Prostate gland (tissue), 2 donors: ENCODE measurements at places on chromosomes 3 and 15.

GRCh38 chr15:62291262-62291661 lies 126.2 kb upstream of the C2CD4B start:
- DNase-seq, result no peak

- DNase-seq, result no peak
Measured at GRCh38 chr3:49460188-49460890, 9.7 kb upstream of the DAG1 start.

DNA sequence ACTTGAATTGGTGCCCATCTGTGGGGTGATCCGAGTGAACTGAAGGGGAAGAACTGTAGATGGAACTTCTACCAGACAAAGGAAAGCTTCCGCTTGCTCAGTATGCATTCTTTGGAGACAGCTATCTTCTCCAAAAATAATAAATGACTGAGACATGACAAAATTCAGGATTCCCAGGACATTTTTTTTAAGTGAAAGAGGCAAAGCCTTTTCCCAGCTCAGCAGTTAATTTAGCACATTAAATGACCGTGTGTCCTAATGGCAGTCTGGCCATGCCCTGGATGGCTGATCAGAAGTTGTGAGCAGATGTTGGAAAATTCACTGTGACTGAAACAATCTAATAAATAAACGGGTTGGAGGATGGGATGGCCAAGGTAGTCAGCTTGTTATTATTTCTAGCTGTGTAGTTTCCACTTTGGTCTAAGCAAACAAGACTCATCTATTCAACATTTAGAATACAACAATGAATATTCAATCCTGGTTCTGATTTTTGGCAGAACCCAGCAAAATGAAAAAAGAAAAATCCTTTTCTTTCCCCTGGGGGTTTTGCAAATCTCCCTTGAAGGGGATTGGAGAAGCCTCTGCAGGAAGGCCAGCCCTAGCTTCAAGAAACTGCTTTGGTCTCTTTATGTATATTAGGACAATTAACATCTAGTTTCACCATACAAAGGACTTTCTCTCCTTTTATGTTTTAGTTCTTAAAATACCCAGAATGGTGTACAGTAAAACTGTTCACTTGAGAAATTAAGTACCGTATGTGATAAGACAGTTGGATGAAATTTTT lies 540.9 kb upstream of the MDFIC2 start:
- DNase-seq, result no peak

GRCh38 chr3:90241481-90241880 lies 1134.1 kb downstream of the EPHA3 start:
- no peak for DNase-seq

- no peak for DNase-seq
Measured at GRCh38 chr3:76998555-76998954, 41.3 kb upstream of the ROBO2 start.

- no peak for DNase-seq
Measured at GRCh38 chr15:68310178-68310803, 32.7 kb downstream of the FEM1B start.

- no peak for DNase-seq
Measured at GRCh38 chr3:52401551-52401950, 43.4 kb downstream of the SEMA3G start.

DNA sequence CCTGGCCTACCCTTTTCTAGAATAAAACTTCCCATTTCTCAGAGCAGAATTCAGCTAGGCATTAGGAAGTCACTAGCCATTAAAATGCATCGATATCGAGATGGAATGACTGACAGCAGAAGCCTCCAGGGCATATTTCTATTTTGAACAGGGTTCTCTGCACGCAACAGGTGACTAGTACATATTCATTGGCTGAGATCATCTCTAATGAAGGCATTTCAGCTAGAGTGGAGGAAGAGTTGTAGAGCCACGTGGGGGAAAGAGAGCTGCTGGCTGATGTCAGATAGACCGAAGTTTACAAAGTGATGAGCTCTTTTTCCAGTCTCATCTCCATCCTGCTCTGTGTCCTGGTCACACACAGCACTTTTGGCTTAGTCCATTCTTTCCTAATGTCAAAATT lies 7.5 kb downstream of the TMEM40 start:
- no peak for DNase-seq

GRCh38 chr15:60614028-60614427 lies 135.1 kb upstream of the ICE2 start:
- DNase-seq, result no peak

- DNase-seq, result no peak
Measured at GRCh38 chr15:48974882-48975281, 11.2 kb upstream of the SHC4 start.

- no peak for DNase-seq
Measured at GRCh38 chr3:191236646-191237045, 37.6 kb downstream of the OSTN start.

GRCh38 chr15:36769098-36769497 lies 189.7 kb downstream of the CDIN1 start:
- DNase-seq, result no peak

DNA sequence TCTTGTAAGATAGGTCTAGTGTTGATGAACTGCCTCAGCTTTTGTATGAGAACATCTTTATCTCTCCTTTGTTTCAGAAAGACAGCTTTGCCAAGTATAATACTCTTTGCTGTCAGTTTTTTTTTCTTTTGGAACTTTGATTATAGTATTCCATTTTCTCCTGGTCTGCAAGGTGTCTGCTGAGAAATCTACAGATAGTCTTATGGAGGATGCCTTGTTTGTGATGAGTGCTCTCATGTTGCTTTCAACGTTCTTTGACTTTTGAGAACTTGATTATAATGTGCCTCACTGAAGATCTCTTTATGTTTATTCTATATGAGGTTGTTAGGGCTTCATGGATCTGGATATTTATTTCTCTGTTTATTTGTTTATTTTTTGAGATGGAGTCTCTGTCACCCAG lies 60.3 kb downstream of the DOCK3 start:
- DNase-seq, result no peak

- no peak for DNase-seq
Measured at GRCh38 chr3:45488591-45488990, 100.2 kb downstream of the LARS2 start.

DNA sequence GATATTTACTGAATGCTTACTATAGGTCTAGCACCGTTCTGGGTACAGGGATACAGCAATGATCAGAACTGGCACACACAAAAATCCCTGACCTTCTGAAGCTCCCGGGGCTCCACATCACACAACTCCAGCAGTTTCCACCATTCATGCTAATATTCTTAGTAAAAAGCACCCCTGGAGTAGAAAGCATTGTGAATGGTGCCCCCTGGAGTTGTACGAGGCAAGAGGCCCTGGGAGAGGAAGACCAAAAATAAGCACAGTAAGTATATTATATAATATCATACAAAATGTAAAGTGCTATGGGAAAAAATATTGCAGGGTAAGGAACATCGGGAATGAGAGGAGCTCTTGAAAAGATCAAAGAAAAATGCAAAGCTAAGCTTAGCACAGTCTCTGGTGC lies 790 bp upstream of the SRGAP3 start:
- no peak for DNase-seq

DNA sequence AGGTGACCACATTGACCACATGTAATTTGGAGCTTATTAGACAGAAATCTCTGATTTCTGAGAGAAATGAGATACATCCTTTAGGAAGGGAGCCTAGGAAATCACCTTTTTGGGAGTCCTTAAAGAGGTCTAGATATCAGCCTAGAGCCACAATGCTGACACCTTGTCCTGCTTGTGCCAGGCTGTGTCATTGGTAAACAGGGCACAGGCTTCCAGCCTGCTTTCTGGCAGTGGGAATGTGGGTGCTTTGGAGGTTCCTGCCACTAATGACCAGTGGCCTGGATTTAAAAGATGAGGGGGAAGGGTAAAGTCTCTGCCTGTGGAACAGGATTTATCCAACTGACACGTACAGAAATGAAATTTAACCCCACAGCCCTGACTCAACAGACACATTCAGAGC lies 169.8 kb upstream of the KBTBD8 start:
- no peak for DNase-seq
